ENCODE measurements at places on chromosomes 6 and 20.
A peak's percentile ranks its signal among the peaks of the same experiment; 100 is the strongest.

GRCh38 chr20:25622450-25623224 is 1.2 kb downstream of the NANP start:
- no peak for DNase-seq

- DNase-seq: no peak
These were observed 118.5 kb downstream of the PCSK2 start for GRCh38 chr20:17345321-17345720.

DNA sequence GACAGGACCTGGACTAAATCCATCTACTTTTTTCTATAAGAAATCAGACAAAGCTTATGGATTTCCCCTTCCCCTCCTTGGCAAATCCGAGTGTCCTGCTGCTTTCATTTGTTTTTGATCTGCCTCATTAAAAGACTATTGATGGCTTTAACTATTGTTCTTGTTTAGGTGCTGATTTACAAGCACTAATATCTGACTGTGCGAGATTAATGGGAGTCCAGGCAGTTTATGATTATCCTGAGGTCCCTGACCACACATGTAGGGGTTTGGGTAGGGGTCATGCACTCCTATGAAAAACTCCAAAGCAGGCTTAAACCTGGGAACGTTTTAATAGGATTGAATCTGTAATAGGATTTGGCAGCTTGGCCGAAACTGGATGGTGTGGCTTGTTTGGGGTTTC is 317.5 kb upstream of the POU3F2 start:
- no peak for DNase-seq

DNA sequence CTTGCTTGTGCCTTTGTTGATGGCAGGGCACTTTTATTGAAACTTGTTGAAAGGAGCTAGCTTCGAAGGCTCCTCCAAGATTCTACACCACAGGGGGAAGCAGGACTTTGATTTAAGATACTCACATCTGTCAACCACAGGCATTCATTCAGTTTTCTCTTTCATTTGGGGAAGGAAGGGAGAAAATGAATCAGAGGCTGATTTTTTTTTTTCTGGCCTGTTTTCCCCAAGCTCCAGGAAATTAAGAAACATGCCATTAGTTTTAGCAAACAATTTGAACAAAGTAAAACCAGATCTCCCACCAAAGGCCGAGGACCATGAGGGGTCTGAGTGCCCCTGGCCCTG is 8.7 kb upstream of the APCDD1L start:
- no peak for DNase-seq

DNA sequence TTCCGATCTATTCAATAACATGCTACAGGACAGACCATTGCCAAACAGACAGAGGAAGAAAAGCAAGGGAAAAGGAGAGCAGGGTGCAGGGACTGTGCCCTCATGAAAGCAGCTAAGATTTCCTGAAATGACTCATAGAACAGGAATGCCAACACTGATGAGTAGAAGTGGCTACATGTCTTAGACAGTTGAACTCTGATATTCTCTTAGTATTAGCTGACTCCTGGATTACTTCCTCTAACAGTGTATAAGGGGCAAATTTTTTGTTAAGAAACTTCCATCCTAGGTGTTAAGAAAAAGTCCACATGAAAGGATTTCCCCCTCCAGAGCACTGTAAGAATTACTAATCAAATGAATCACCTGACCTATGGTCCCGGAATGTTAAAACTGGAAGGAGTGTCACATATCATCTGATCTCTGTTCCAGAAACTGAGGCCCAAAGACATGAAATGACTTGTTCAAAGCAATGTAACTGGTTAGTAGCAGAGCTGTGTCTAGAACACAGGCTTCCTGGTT is 224.9 kb downstream of the IBTK start:
- no peak for DNase-seq

- DNase-seq: peak; percentile 88
These were observed 12.7 kb downstream of the ZCCHC3 start for GRCh38 chr20:309841-310644.

DNA sequence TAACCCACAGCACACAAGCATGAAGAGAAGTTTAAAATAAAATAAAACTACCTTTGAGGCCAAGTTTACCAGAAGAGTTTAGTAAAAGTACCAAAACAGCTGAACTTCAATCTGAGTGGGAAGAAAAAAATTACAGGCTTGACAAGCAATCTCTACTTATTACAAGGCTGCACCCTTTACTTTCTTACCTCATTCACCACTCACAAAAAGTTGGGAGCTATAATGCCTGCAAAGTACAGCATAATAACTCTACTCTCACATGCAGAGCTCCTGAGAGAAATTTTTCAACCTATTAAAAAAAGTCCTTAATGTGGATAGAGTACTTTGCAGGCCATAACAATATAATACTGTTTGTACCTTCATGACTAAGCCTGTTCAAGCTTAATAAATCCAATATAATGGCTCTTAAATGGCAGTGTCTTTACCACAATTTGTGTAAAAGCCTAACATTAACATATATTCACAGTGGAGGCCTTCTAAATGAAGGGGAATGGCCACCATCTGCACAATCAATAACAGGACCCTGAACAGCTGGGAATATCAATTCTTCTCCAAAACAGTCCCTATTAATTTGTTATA is 103.1 kb downstream of the DST start:
- no peak for DNase-seq

DNA sequence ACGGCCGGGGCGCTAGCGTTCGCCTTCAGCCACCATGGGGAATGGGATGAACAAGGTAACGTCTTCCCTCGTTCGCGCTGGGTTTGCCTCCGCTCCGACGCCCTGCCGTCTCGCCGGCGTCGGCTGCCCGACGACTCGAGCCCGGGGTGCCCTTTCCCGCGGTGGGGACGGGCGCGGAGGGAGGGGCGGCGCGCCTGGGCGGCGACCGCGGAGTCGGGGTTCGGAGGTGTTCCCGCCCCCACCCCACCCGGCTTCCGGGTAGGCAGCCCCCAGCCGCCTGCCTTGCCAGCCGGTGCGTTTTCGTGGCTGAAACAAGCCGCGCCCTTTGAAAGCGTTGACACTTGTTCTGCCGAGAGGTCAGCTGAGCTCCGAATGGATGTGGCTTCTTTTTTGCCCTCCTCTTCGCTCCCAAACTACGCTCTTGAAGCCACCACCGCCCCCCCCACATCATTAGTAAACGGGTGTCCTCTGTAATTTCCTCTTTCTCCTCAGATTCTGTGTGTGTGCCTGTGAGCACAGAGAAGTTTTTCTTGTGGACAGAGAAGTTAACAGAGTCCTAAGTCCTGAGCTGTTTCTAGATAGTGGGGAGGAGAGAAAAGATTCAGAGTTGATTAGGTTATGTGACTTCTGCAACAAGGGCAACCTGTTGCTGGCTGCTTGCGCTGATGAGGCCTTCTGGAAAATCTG is 362 bp downstream of the DUSP22 start:
- peak; percentile 89 for DNase-seq

DNA sequence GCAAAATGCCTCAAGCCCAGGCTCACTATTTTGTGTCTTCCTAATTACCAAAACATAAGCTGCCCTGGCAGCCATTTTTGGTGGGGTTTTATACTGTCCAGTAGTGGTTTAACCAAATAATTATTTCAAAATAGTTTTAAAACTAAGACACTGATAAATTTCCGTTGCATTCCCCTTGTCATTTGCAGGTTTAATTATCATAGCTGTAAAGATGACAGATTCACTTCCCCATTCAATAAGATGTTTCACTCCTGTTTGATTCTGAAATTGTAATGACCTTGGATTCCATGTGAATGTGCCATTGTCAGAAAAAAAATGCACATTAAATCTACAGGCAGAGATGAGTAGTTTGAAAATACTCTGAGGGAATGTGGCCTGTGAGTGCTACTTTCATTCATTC is 172.0 kb downstream of the COL9A1 start:
- no peak for DNase-seq

DNA sequence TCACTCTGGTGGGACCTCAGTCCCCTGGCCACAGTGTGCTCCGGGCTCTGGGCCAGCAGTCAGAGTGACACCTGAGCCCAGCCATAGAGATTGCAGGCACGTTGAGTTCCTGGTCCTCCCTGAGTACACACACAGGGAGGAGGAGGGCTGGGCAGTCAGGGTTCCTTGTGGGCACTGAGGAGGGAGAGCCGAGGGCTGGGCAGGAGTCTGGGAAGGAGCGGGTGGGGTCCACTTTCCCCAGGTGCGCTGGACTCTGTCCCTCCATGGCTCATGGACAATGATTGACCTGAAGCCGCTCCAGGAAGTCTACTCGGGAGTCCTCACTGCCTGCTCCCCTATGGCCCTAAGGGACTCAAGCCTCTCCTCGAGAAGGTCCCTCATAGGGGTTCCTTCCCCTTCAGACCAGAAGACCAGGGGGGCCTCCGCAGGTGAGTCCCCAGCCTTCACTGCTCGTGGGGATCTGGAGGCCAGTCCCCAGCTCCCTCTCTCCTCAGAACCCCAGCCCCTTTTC is 1.1 kb downstream of the SLC44A4 start:
- no peak for DNase-seq

GRCh38 chr6:170210651-170211403 is 80.1 kb downstream of the DLL1 start:
- no peak for DNase-seq

DNA sequence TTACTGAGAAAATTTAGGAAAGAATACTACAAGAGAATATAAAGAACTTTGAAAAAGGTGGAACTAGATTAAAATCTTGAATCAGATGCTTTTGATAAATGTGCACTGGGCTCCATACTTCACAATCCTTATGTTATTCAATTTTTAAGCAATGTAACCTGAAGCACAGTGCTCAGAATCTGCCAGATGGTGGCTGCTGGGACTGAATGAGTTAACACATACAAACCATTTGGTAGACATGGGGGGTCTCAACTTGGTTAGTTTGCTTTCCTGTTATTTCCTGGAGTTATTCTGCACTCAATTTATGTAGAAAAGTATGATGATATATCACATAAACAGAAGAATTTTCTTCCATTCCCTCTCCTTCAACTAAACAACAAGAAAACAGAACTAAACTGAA is 326.5 kb downstream of the RNGTT start:
- DNase-seq: no peak

DNA sequence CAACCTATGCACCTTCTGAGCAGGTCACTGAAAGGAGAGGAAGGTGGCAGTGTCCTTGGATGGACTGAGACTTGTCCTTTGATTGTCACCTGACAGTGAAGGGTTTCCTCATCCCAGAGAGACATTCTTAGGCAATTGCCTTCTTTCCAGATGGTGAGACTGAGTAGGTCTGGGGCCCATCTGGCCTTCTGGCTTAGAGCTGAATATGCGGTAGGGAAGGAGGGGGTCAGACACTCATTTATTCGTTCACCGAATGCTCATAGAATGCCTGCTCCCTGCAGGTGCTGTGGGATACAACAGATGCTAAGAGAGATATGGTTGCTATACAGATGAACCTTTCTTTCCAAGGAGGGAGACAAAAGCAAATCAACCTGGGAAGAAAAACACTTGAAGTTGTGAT is 76.8 kb downstream of the BMP6 start:
- no peak for DNase-seq

DNA sequence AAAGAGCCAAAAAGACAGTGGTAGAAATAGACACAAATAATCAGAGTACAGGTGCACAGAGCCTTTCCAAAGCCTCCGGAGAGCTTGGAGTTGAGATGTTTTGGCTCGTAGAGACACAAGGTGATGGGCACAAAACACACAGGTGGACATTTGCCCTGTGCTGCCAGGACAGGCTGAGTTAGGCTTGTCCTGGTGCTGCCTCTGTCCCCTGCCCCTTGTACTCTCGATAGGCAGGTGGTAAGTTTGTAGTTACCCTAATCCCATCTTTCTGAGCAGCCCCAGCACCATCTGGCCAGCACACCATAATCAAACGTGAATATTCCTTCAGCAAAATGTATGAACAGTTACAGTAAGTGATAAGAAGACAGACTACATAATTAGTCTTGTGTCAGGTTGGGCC is 95.5 kb downstream of the FOXC1 start:
- no peak for DNase-seq

DNA sequence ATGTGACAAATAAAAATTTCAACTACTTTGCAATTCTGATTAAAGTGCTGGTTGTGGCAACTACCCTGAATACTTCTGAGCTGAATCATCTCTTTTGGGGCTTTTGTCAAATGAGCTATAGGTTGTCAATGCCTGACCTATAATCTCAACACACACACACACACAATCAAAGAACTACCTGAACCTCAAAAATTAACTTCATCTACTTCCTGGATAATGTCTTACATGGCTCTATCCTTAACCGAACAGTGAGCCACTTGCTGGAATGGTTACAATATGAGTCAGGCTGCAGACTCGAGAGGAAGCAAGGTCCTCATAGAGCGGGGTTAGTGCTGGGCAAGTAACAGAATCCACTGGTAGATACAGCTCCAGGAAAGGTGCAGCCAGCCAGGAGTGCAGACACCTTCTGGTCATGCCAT is 70.6 kb upstream of the DST start:
- no peak for DNase-seq

- DNase-seq: no peak
These were observed 230.6 kb downstream of the TSHZ2 start for GRCh38 chr20:53202777-53203176.

DNA sequence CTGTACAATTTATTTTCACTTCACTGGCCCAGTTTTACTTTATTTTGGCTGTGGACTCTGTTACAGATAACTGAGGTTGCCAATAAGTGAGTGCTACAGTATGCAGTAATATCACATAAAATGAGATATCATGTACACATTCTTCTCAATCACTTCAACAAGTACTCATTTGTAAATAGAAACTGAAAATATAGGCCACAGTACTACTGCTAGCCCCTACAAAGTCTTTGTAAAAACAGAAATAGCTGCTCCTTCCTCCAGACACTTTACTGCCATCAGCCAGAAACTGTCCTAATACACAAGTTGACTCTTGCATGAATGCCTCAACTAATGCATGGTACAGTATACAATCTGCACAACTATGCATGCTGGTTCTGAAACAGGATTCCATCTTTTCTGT is 9.2 kb downstream of the DTNBP1 start:
- DNase-seq: no peak

DNA sequence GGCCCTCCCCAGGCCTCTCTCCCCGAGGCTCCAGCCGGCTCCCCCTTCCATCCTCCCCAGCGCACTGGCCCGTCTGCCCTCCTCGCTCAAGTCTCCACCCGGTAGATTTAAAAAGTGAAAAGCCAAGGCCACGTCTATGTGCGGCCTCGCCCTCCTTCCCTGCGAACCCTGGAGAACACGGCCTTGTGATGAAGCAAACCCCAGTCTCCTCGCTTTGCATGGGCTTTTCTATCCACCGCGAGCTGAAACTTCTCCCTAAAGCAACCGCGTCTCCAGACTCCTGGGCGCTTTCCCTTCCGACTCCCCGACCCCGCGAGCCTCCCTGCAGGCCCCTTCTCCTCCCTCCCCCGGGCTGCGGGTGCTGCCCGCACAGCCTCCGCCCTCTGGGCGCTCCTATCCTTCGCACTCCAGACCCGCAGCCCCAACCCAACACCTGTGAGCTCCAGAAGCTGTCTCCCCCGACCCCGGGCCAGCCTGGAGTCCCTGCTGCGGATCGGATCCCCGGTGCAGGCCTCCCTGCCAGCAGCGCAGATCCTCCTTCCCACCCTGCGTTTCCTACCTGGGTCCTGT is 265.2 kb upstream of the QKI start:
- DNase-seq: no peak

DNA sequence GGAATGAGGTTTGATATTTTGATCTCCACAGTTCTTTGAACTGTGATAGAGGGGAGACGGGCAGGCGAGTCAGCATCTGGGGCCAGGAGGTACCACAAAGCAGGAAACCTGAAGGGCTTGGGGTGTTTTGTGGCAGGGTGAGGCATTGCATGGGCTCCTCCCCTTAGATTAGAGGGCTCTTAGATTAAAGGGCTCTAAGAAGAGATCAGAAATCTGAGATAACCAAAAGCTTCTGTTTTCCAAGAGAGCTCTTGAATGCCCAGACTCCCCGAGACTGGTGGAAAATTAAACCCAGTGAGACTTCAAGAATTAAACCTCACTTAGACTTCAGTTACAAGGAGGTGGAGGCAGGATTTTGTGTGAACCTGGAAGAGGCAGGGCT is 2.4 kb upstream of the GPX5 start:
- DNase-seq: peak; percentile 63

- no peak for DNase-seq
These were observed 52.9 kb downstream of the RPP40 start for GRCh38 chr6:4950836-4951533.

Data from CD4-positive, alpha-beta T cell treated with Interleukin-6 for 4 hours (primary cell).